Lung (tissue), 17 donors: ENCODE measurements at places on chromosomes 2 and 18. TPM values are rescaled to one million over a fixed set of nuclear protein-coding genes. Genes with fewer than 3 reads are reported as not detected.

GRCh38 chr18:27899893-27900292 lies 277.0 kb downstream of the CDH2 start:
- no peaks in the 10 kb centered on the region for H3K36me3 ChIP-seq
- DNase-seq, result no peak
- no peaks in the 10 kb centered on the region for H3K4me1 ChIP-seq
- H3K27me3 ChIP-seq, result no peaks in the 10 kb centered on the region
- H3K4me3 ChIP-seq, result no peak overlapping the region
- no peak overlapping the region for H3K27ac ChIP-seq

DNA sequence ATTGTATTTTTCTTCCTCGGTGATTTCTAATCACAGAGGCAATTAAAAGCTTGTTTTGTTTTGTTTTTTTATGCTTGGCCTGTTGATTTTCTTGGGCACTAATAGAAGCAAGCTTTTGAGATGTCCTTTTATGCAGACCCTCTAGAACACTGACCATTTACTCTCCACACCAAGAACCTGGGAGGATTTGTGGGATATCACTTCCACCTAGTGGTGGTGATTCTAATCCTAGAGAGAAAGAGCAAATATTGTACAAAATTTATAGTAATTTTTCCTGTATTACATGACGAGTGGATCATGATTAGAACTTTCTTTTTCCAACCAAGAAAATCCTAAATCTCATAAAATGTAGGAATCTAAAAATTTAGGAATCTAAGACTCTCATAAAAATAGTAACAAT lies 23.4 kb downstream of the NEMP2 start:
- no peaks in the 10 kb centered on the region for H3K4me1 ChIP-seq
- peaks cover 16% of the 10 kb centered on the region for H3K36me3 ChIP-seq
- H3K27ac ChIP-seq, result no peak overlapping the region
- no peaks in the 10 kb centered on the region for H3K27me3 ChIP-seq

DNA sequence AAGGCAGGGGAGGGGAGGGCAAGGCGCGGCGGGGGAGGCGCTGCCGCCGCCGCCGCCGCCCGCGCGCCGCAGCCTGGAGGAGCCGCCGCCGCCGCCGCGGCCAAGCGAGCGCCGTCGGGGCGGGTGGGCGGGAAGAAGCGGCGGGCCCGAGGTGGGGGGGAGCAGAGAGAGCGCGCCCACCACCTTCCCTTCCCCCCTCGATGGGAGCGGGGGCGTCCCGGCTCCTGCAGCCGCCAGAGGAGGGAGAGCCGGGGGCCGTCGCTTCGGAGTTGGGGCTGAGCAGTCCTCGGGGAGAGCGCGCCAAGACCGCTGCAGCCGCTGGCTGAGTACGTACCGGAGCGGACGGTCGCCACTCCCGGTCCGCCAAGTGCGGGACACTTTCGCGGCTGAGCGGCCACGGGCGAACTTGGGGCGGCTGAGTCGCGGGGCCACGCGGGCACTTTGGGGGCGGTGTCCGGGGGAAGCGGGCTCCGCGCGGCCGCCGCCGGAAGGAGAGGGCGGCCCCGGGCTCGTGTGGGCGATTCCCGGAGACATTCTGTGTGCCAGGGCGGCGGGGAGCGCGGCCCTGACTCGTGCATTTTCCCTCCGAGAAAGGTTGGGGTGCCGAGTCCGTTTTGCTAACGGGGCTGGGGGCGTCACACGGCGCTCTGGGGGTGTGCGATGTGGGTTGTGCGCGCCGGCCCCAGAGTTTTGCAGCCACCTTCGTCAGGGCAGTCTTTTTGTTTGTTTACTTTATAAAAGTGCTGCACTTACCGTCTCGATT lies at the start of gene NAB1:
Gene NAB1 (plus strand): TSS at position 49 of the 763 bp plus-strand sequence. CDS start 10,094 bp downstream, outside the sequence.
- H3K27ac ChIP-seq, result peak within 1 kb of the TSS; percentile 100
- DNase-seq, result peak; percentile 76
- H3K27me3 ChIP-seq, result no peaks in the 10 kb centered on the region
- peak within 1 kb of the TSS; percentile 99 for H3K4me3 ChIP-seq
- H3K36me3 ChIP-seq, result no peaks in the 10 kb centered on the region

GRCh38 chr2:120452945-120453634 lies 107.2 kb downstream of the INHBB start:
- no peak overlapping the region for H3K27ac ChIP-seq
- no peak overlapping the region for H3K4me3 ChIP-seq
- H3K4me1 ChIP-seq, result no peaks in the 10 kb centered on the region
- H3K27me3 ChIP-seq, result no peaks in the 10 kb centered on the region
- no peak for DNase-seq

GRCh38 chr2:96233880-96234316 lies 25.3 kb upstream of the STARD7 start:
- H3K4me3 ChIP-seq, result no peak overlapping the region
- DNase-seq, result no peak
- H3K4me1 ChIP-seq, result peaks cover 2% of the 10 kb centered on the region
- H3K27ac ChIP-seq, result no peak overlapping the region

GRCh38 chr18:11817229-11817628 lies 34.0 kb upstream of the CHMP1B start:
- peak; percentile 27 for DNase-seq
- no peak overlapping the region for H3K27ac ChIP-seq
- H3K4me3 ChIP-seq, result no peak overlapping the region
- no peaks in the 10 kb centered on the region for H3K4me1 ChIP-seq
- H3K36me3 ChIP-seq, result no peaks in the 10 kb centered on the region

GRCh38 chr2:124250433-124250832 lies 225.3 kb downstream of the CNTNAP5 start:
- H3K4me3 ChIP-seq, result no peak overlapping the region
- no peaks in the 10 kb centered on the region for H3K36me3 ChIP-seq
- no peak overlapping the region for H3K27ac ChIP-seq
- no peaks in the 10 kb centered on the region for H3K27me3 ChIP-seq
- no peaks in the 10 kb centered on the region for H3K4me1 ChIP-seq

Gene ATP6V1B1
- 5.9 TPM for total RNA-seq

Gene GREB1
- total RNA-seq, result 2.9 TPM

Gene REG1A
- not detected for total RNA-seq

Gene TMEM214
- total RNA-seq, result 34.3 TPM
